ENCODE measurements at places on chromosomes 2 and 18.

- no peak for DNase-seq
Measured at GRCh38 chr2:191818133-191818532, 28.8 kb downstream of the CAVIN2 start.

DNA sequence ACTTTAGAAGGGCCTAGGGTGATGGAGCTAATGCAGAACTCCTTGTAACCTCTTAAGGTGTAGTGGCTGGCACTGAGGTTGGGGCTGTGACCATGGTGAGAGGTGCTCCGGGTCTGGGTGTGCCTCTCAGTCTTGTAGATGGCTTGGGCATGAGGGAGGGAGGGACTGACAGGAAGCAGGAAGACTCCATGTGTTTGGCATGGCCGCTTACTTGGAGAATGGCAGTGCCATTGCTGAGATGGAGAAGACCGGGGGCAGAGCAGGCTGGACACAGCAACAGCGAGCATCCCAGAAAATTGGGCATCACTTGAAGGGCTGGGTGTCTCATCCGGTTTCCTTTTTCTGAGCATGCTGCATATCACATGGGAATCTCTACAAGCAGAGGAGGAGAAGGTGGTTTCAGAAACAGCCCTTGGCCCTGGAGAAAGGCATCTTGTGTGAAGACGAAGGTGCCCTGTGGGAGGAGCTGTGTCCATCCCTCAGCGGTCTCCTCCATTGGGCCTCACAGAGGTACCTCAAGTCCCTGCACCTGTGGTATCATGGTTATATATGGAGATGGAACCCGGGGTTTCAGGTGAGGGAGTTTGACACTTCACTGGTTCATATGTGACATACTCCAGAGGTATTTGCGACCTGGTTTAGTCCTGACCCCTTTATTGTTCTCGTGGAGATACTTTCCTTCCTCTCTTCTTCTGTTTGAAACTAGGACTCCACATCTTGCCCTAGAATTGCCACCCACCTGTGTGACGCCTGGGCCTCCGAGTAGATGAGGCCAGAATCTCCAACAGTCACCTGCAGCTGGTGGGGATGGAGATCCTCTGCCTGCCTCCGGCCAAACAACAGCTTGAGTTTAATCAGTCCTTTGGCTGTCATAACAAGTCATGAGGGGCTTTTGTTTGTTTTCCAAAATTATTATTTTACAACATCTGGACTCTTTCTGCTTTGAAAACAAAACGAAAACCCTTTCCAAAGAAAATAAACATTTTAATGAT is 45.6 kb downstream of the INPP4A start:
- no peak for DNase-seq

DNA sequence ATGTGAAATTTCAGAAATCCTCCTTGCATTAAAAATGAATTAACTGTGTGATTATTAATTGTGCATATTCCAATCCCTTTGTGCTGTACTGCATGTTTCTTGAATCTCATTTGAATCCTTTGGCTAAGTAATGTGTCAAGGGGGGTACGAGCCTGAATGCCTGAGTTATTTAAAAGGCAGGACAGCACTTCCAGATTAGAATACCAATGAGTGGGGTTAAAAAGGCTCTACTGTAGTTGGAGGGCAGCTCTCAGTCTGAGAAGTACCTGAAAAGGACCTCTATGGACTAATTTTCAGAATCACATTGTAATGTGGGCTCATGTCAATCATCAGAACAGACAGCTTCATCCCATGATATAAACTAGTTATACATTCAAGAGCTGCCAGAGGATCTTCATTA is 423.0 kb downstream of the GRB14 start:
- DNase-seq = no peak

DNA sequence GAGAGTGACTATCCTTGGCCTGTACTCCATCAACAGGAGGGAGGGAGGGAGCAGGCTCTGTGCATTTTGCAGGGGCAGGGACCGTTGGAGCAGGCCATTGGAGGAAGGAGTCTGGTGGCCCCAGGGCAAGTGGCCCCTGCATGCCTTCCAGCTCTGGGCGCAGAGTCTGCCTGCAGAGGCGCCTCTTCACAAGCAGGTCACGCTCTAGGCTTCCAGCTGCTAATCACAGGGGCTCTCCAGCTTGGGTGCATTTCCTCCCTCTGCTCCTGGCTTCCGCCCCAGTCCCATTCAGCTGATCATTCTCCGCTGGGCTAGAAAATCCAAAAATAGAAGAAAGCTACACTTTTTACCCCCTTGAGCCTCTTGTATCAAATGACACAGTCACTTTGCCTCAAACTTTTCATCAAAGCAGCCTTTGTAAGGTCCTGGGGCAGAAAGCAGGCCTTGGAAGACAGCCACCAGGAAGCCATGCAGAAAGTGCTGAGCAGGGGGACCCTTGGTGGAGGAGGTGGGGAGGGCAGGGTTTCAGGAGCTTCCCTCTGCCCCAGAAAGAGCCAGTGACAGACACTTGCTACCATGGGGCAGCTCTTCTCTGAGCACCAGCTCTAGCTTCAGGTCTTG is 11.3 kb downstream of the TMEM247 start:
- peak; percentile 59 for DNase-seq

GRCh38 chr2:107072150-107072940 is 186.4 kb upstream of the ST6GAL2 start:
- DNase-seq = no peak

DNA sequence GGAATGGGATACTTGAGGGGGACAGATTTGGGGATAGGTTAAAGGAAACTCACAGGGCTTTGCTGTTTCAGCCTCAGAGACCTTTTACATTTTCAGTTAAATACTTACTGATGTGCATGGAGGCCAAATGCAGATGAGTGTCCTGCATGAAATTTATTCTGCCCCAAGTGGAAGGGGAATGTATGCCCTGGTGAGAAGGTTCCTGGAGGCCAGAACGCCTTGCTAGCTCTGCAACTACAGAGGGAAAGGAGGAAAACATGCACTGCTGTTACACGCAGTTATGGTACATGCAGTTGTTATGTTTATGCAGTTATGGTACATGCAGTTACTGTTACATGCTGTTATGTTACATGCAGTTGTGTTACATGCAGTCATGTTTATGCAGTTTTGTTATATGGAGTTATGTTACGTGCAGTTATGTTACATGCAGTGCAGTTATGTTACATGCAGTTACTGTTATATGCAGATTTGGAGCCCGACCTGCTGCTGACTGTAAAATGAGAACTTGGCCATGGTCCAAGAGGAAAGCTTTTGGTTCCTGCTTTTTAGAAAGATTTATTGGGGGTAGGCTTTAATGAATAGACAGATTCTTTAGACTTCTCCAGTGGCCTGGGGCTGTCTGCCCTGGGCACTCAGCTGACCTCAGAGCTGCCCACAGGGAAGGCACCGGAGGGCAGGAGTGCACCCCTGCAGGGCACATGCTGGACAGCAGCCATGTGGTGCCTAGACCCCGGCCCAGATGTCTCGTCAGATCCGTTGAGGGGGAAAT is 84.1 kb downstream of the LDLRAD4 start:
- no peak for DNase-seq

GRCh38 chr2:222561817-222562645 is 93.9 kb downstream of the FARSB start:
- DNase-seq = peak; percentile 74

- DNase-seq = no peak
Measured at GRCh38 chr2:74597410-74597809, 42.9 kb downstream of the DOK1 start.

DNA sequence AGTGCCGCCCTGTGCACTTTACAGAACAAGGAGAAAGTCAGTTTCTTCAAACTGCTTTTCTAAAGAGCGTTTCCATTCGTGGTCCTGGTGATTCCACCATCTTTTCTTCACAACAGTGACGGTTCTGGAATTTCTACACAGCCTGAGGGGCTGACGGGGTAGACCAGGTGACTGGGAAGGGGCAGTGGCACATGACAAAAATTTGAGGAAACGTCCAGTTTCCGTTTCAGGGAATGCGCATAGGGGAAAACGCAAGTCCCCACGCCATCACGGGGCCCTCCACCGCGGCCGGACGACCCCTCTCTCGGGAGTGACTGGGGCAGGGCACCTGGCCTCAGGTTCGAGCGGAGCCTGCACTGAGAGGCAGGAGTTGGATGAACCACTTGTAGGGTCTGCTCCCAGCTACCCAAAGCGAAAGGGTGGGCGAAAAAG is 980 bp upstream of the SPTBN1 start:
- no peak for DNase-seq

DNA sequence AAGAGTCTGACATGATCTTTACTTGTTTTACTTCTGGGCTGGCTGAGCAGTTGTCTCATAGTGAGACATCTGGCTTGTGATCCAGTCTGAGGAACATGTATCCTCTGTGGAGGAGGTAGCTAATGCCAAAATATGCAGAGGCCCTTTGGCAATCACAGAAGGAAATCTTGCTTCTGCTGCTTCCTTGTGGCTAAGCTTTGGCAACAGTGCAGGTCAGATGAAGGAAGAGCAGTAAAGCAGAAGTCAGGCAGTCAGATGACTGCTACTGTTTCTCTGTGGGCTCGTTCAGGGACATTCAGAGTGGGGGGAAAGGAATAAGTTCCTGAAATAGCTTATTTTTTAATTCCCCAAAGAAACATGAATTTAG is 22.3 kb downstream of the DOK1 start:
- no peak for DNase-seq
